ENCODE measurements at places on chromosomes 3 and 15.

- no peak for DNase-seq
Observed at GRCh38 chr15:89851673-89852341, 37.2 kb upstream of the ANPEP start.

- no peak for DNase-seq
Observed at GRCh38 chr3:81394651-81395524, 366.6 kb downstream of the GBE1 start.

DNA sequence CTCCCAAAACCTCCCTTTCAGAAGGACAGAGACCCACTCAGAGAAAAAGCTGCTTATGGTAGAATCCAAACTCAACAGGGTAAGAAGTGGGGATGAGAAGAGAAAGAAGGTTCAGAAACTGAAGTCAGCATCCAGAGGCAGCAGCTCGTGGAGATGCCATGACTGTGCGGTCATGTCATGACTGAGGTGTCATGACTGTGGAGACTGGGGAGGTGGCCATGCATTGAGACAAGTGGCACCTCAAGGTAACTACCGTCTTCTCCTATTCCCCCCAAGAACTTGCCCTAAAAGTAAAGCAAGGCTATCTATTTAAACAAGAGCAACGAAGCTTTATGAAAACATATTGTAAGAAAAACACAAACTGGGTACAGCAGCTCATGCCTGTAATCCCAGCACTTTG is 15.1 kb downstream of the CHRNA3 start:
- no peak for DNase-seq

GRCh38 chr3:45097296-45097883 is 48.8 kb downstream of the CDCP1 start:
- DNase-seq: no peak

- DNase-seq: no peak
Observed at GRCh38 chr3:129065720-129066073, 5.1 kb downstream of the GP9 start.

- no peak for DNase-seq
Observed at GRCh38 chr15:100073982-100074381, 267.8 kb downstream of the ADAMTS17 start.

- DNase-seq: no peak
Observed at GRCh38 chr3:171807806-171808205, 2.5 kb downstream of the PLD1 start.

DNA sequence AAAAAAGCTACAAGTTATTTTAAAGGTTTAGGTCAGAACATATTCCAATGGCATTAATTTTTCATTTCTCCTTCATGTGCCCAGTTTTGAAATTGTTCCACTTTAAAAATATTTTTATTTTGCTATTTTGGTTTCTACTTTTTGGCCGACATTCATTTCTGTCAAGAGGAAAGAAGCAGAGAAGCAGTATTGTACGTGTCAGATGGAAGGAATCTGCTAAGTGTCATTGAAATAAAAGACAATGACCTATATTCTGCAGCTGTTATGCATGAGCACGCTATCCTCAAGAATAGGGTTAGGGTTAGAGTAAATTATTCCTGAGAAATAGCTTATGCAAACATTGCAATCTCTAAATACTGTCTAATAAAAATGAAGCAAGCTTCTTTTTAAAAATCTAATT is 941.7 kb downstream of the TUSC7 start:
- no peak for DNase-seq

GRCh38 chr3:15268033-15268631 is 62.1 kb downstream of the CAPN7 start:
- DNase-seq: peak; percentile 65

DNA sequence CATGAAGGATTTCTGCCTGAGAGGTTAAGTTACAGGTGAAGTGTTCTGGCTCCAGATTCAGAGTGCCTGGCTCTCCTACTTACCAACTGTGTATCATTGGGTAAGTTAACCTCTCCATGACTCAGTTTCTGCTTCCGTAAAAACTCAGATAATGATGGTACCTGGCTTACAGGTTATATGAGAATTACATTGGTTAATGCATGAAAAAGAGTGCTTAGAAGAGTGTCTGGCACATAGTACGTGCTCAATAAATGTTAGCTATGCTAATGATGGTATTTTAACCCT is 23.8 kb downstream of the CFAP161 start:
- no peak for DNase-seq

- no peak for DNase-seq
Observed at GRCh38 chr3:4323246-4324027, 20.3 kb downstream of the SETMAR start.

DNA sequence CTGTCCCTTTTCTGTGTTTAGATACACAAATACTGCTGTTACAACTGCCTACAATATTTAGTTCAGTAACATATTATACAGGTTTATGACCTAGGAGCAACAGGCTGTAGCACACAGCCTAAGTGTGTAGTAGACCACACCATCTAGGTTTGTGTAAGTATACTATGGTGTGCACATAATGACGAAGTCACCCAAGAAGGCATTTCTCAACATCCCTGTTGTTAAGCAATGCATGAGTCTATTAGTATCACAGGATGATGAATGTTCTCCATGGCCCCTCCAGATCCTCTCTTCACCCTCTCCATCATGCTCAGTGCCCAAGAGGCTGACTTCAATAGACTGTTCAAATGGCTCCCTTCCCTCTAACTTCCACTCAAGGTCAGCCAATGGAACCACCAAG is 14.6 kb upstream of the SEC62 start:
- no peak for DNase-seq

GRCh38 chr3:168459226-168459784 is 363.6 kb upstream of the GOLIM4 start:
- DNase-seq: no peak

DNA sequence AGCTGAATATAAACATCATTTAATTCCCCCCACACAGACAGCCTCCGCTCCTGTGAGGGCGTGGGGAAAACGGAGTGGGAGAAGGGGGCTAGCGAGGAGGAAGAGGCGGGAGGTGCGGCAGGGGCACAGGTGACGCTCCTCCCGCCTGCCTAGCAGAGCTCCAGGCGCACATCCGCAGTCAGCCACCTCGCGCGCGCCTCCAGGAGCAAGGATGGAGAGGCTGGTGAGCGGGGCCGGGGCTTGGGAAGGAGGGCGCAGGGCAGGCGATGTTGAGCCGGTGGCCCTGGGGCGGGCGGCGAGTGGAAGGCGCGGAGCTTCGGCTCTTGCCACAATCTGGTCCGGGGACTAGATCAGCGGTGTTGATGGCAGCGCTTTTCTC is at the start of gene CD200:
CD200 (plus strand) TSS at position 155 of the 379 bp plus-strand sequence; CDS start at position 212, 57 bp downstream.
- peak; percentile 45 for DNase-seq

DNA sequence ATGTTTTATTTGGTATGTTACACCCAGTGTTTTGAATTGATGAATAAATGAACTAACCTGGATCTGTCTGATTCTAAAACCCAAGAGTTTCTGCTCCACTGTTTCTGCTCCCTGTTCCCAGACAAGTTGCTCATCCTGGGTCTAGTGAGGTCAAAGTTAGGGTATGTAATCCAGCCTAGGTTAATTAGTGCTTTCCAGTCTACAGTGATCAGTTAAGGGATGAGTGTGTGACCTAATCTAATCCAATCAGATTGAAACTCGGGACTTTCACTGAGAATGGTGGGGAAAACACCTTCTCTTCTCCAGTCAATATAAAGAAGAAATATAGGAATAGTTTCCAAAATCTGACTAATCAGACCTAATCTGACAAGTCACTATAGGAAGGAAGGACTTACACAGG is 27.8 kb upstream of the RHCG start:
- DNase-seq: no peak

DNA sequence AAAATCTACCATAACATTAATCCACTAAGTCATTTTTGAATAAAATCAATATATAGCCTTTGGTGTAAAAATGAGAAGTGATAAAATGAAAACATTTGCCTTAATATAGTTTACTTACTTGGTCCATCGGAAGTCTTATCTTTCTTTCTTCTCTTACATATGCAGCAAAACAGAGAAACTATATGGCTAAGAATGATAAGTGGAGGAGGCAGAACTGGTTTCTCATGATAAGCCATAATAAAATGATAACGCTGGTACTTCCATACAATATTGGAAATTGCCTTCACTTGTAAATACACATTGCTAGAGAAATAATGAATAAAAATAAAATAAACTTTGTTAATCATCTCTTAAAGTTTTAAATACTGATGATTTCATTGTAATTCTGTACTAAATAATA is 47.8 kb upstream of the USP50 start:
- no peak for DNase-seq

GRCh38 chr3:144187531-144188210 is 216.0 kb downstream of the DIPK2A start:
- no peak for DNase-seq

GRCh38 chr3:150114873-150115540 is 144.3 kb upstream of the PFN2 start:
- no peak for DNase-seq

- no peak for DNase-seq
Observed at GRCh38 chr15:58921267-58921790, 12.2 kb downstream of the SLTM start.

DNA sequence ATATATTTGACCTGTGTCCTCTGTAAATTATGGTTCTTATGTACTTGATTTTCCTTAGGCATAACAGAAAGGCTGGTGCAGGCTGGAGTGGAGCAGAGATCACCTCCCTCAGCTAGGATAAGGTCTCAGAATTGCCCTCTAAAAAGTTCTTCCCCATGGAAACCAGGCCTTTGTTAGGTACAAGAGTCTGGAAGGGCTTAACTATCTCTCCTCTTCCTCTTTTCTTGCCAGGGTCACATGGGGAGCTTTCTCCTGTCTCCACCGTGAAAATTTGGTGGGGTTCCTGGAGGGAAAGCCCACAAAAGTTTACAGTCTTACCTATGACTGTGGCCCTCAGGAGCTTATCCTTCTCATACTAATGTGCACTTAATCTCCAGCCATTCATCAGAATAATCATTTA is 633.2 kb downstream of the MCTP2 start:
- no peak for DNase-seq

DNA sequence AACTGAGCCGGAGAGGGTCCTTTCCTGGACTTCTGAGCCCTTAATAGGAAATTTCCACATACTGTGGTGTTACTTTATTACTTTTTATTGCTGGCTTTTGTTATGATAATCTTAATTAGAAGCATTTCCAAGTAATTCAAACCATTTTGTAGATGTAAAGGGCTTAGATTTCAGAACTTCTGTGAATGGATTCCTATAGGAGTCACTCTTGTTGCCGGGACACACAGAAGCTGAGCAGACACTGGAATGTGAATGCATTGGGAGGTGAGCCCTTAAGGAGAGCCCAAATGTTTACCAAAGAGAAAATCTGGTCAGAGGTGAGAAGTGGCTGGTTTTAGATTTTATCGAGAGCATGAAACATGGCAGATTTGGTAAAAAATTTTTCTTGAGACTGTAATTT is 87.4 kb downstream of the FNDC3B start:
- no peak for DNase-seq

DNA sequence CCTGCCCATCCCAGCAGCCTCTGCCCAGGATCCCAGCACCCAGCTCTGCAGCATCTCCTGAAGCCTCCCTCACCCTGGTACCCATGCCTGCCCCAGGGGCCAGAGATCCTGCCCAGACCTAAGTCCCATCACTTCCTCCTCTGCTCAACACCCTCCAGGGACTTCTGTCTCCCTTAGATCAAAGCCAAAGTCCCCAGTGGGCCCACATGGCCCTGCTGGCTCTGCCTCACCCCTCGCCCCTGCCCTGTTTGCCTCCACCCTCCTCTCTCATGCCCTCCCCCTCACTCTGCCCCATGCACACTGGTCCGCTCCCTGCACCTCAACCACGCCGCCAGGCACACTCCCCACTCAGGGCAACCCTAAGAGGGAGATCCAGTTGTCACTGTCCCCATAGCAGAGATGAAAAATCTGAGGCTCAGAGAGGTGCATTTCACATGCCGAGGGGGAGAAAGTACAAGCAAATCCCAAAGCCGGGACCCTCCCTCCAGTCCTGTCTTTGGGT is 146.5 kb downstream of the NUP210 start:
- DNase-seq: no peak

DNA sequence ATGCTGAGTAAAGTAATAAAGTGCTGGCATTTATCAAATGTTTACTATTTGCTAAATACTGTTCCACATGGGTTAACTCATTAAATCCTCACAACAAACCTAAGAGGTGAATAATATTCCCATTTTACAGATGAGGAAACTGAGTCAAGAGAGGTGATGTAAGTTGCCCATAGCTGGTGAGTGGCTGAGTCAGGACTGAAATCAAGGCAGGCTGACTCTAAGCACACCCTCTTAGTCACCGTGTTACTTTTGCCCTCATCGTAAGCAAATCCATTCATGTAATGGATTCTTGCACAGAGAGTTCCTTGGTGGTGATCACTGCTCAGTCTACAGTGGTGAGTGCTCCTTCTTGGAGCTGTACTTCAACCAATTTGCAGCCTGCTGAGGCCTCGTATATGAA is 28.9 kb upstream of the PTX3 start:
- no peak for DNase-seq

GRCh38 chr15:80502782-80503181 is 98.6 kb downstream of the ARNT2 start:
- DNase-seq: no peak

- no peak for DNase-seq
Observed at GRCh38 chr3:139425745-139426400, 36.4 kb upstream of the COPB2 start.

DNA sequence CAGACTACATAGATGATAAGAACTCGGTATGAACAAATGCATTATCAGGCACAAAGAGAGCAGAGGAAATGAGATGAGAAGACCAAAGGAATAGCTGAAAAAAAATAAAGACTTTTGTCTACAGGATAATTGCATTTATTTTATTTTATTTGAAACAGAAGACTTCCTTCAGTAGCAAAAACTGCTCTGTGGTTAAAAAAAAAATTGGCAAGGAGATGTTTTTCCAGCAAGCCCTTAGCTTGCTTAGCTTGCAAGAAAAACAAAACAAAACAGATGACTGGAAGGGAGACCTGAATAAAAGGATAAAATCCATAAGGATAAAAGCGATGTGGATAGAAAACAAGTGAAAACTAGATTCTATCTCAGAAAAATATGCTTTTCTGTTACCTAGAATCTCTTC is 9.1 kb upstream of the PPM1L start:
- no peak for DNase-seq

- DNase-seq: no peak
Observed at GRCh38 chr15:80783260-80783659, 4.1 kb downstream of the CEMIP start.

GRCh38 chr15:100501117-100501516 is 27.6 kb downstream of the CERS3 start:
- no peak for DNase-seq

- DNase-seq: no peak
Observed at GRCh38 chr15:27805261-27806220, 293.6 kb downstream of the OCA2 start.

DNA sequence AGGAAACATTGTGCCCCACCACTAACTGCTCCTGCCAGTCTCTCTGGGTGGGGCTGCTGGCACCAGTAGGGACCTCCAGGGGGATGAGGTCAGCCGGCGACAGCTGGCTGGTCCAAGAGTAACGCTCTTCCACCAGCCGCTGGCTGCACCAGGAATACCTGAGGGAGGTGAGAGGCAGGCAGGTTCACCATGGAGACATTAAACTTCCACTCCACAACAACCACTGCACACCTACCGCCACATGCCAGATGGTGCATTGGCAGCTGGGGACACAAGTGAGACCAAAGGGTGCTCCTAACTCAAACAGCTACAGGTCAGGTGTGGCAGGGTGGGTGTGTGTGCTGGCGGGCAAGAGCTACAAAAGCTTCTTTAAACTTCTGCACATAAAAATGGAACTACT is 4.5 kb downstream of the POLG start:
- no peak for DNase-seq

GRCh38 chr3:184040010-184040409 is 8.5 kb downstream of the HTR3D start:
- DNase-seq: no peak

- DNase-seq: no peak
Observed at GRCh38 chr3:64691051-64691450, 3.3 kb upstream of the ADAMTS9 start.
